Prostate gland (tissue), 2 donors: ENCODE measurements at places on chromosomes 3 and 15. TPM values are rescaled to one million over a fixed set of nuclear protein-coding genes. Genes with fewer than 3 reads are reported as not detected.

The SEMA3B gene
- total RNA-seq: 32.0 TPM

The KIF7 gene
- 4.1 TPM for total RNA-seq

The IQCH gene
- total RNA-seq: 5.8 TPM

The LRTM1 gene
- 2.0 TPM for total RNA-seq

The TRH gene
- 0.97 TPM for total RNA-seq

The LRRC34 gene
- total RNA-seq: 2.8 TPM

The IL12A gene
- total RNA-seq: 1.3 TPM

The FBXO40 gene
- total RNA-seq: 0.68 TPM

The SYNPR gene
- total RNA-seq: not detected

The FRMD5 gene
- total RNA-seq: 8.1 TPM

The ADGRG7 gene
- not detected for total RNA-seq

The GATA2 gene
- total RNA-seq: 275 TPM

The DUOXA2 gene
- not detected for total RNA-seq

The SOX14 gene
- total RNA-seq: 1.2 TPM

The CCDC54 gene
- total RNA-seq: 5.4 TPM

The DPPA2 gene
- 2.1 TPM for total RNA-seq

The SLC28A2 gene
- total RNA-seq: 0.51 TPM

The GPR149 gene
- not detected for total RNA-seq

The HTR3E gene
- total RNA-seq: not detected

The LZTFL1 gene
- total RNA-seq: 28.9 TPM

The CTXND1 gene
- 0.96 TPM for total RNA-seq

The FGF7 gene
- total RNA-seq: 11.5 TPM

The PYGO1 gene
- total RNA-seq: 12.3 TPM

The LAMB2 gene
- total RNA-seq: 432 TPM

The OSBPL10 gene
- total RNA-seq: 127 TPM

The WDR76 gene
- 4.9 TPM for total RNA-seq

The CASR gene
- 1.2 TPM for total RNA-seq

The PAQR9 gene
- 6.2 TPM for total RNA-seq

The SPTSSB gene
- 6.2 TPM for total RNA-seq

The EOMES gene
- 0.46 TPM for total RNA-seq

The EEF1AKMT4 gene
- total RNA-seq: 6.1 TPM

The UCN2 gene
- 0.85 TPM for total RNA-seq

The TMEM108 gene
- 8.1 TPM for total RNA-seq

The IL20RB gene
- 2.5 TPM for total RNA-seq

The UPK1B gene
- not detected for total RNA-seq

The SLC28A1 gene
- not detected for total RNA-seq

The ROBO2 gene
- 3.6 TPM for total RNA-seq

The TEX55 gene
- total RNA-seq: not detected

The DCUN1D1 gene
- 25.6 TPM for total RNA-seq

The NEK11 gene
- total RNA-seq: 7.4 TPM
